Upper lobe of right lung (tissue), 1 donor: ENCODE measurements at places on chromosomes 13 and 19. TPM values are rescaled to one million over a fixed set of nuclear protein-coding genes. Genes with fewer than 3 reads are reported as not detected.
A peak's percentile ranks its signal among the peaks of the same experiment; 100 is the strongest.

DNA sequence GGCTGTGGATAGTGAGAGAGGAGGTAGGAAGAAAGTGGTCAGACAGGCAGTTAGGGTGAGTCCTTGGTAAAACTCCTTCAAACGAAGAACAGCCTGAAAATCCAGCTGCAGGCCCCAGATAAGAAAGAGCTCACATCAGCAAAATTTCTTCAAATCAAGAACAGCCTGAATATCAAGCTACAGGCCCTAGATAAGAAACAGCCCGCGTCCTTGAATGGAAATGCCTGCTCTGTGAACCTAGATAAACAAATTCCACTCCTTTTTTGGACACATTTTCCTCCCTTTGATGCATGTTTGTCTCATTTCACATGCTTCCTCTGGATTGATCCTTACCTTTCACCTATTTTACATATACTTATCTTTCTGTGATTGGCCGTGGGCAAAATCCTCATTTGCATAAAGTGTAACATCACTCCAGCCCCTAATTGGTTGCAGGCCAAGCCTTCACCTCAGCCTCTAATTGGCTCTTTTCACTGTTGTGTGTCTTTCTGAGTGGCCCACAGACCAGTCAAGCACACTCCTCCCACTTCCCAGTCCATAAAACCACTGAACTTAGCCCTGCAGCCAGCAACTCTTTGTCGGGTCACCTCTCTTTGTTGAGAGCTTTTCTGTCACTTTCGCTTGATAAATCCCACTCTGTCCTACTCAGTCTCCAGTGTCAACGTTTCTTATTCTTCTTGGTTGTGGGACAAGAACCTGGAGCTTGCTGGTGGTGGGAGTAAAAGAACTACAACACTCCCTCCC is 6.0 kb upstream of the SULT2A1 start:
- no peak for DNase-seq
- H3K4me1 ChIP-seq: peaks cover 3% of the 10 kb centered on the region
- peak overlapping the region; percentile 33 for H3K27ac ChIP-seq
- no peaks in the 10 kb centered on the region for H3K27me3 ChIP-seq

GRCh38 chr13:27358420-27358819 is 66.0 kb upstream of the GTF3A start:
- DNase-seq: no peak
- peaks cover 7% of the 10 kb centered on the region for H3K27me3 ChIP-seq

DNA sequence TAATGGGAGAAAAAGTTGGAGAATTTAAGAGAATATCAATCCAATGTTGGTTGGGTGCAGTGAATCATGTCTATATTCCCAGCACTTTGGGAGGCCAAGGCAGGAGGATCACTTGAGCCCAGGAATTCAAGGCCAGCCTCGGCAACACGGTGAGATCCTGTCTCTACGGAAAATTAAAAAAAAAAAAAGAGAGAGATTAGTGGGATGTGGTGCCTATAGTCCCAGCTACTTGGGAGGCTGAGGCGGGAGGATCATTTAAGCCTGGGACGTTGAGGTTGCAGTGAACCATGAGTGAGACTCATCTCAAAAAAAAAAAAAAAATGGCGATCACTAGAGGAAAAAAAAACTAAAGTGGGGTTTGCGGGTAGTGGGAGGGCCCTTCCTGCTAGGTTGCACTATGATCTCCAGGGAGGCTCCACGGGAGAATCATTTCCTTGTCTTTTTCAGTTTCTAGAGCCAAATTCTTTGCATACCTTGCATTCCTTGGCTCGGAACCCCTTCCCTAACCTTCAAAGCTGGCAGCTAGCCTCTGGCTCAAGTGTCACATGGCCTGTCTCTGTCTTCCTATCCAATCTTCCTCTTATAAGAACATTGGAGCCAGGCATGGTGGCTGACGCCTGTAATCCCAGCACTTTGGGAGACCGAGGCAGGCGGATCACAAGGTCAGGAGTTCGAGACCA is 5.8 kb upstream of the ERCC2 start:
- H3K36me3 ChIP-seq: no peaks in the 10 kb centered on the region
- no peaks in the 10 kb centered on the region for H3K27me3 ChIP-seq
- H3K4me1 ChIP-seq: peaks cover 6% of the 10 kb centered on the region
- no peak overlapping the region for H3K4me3 ChIP-seq
- no peak for DNase-seq
- H3K27ac ChIP-seq: no peak overlapping the region

GRCh38 chr19:41999071-41999877 is 5.2 kb upstream of the ATP1A3 start:
- H3K27ac ChIP-seq: no peak overlapping the region
- peaks cover 68% of the 10 kb centered on the region for H3K27me3 ChIP-seq
- H3K4me1 ChIP-seq: no peaks in the 10 kb centered on the region

- H3K4me1 ChIP-seq: no peaks in the 10 kb centered on the region
- no peak for DNase-seq
- H3K27ac ChIP-seq: no peak overlapping the region
Measured at GRCh38 chr13:51330791-51331190, 8.7 kb upstream of the SERPINE3 start.

DNA sequence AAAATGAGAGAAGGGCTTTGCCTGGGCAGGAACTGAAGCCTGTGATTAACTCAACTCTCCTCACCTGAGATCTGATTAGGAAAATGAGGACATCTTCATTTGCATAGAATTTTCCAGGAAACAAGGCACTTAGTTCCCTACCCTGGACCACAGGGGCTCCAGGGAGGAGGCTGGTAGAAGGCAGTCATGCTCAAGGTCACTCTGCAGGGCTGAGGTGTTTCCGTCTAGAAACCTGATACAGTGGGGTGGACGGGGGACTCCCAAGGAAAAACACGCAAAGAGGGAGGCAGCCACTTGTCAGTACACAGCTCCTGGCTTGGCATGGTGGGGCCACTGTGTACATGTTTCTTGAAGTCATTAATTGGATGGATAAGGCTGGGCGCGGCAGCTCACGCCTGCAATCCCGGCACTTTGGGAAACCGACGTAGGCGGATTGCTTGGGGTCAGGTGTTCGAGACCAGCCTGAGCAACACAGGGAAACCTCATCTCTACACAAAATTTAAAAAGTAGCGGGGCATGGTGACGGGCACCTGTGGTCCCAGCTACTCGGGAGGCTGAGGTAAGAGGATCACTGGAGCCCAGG is 6.0 kb downstream of the KLK14 start:
- no peak for DNase-seq
- no peak overlapping the region for H3K27ac ChIP-seq
- H3K4me1 ChIP-seq: no peaks in the 10 kb centered on the region
- H3K4me3 ChIP-seq: no peak overlapping the region
- H3K36me3 ChIP-seq: no peaks in the 10 kb centered on the region

- no peak for DNase-seq
- H3K36me3 ChIP-seq: no peaks in the 10 kb centered on the region
- no peaks in the 10 kb centered on the region for H3K27me3 ChIP-seq
- H3K27ac ChIP-seq: no peak overlapping the region
- H3K4me1 ChIP-seq: peaks cover 18% of the 10 kb centered on the region
Measured at GRCh38 chr19:4984438-4984990, 15.6 kb downstream of the KDM4B start.

- no peaks in the 10 kb centered on the region for H3K27me3 ChIP-seq
- DNase-seq: no peak
- no peak overlapping the region for H3K4me3 ChIP-seq
- peaks cover 3% of the 10 kb centered on the region for H3K4me1 ChIP-seq
- H3K27ac ChIP-seq: no peak overlapping the region
- peaks cover 65% of the 10 kb centered on the region for H3K36me3 ChIP-seq
Measured at GRCh38 chr13:112846411-112847115, 122.5 kb upstream of the MCF2L start.

DNA sequence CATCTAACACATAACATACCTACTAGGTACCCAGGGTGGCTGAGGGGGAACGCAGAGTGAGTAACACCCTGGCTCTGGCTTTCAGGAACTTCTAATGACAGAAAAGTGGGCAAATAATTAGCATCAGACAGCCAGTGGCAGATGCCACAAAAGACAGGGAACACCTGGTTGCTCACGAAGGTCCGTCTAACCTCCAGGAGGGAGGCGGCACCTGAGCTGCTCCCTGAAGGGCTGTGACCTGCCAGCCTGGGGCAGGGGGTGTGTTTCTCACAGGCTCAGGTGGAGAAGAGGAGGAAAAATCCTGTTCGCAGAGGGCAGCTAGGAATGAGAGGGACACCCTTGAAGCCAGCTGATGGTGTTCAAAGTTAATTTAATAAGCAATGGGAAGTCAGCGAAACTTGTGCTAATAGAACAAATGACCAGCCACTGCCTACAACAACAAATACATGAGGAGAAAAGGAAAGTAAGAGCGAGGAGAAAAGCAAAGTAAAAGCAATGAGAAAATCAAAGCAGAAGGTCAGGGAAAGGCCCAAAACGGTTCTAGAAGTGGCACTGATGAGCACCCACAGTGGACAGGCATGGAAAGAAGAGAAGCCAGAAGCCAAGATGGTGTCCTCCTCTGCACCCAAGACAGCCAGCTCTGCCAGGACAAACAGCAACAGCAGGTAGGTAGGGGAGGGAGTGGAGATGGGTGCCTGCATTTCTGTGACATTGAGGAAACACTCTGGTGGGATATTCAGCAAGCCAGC is 87.3 kb downstream of the STK24 start:
- no peak overlapping the region for H3K4me3 ChIP-seq
- peaks cover 39% of the 10 kb centered on the region for H3K4me1 ChIP-seq
- no peak overlapping the region for H3K27ac ChIP-seq
- H3K27me3 ChIP-seq: no peaks in the 10 kb centered on the region

DNA sequence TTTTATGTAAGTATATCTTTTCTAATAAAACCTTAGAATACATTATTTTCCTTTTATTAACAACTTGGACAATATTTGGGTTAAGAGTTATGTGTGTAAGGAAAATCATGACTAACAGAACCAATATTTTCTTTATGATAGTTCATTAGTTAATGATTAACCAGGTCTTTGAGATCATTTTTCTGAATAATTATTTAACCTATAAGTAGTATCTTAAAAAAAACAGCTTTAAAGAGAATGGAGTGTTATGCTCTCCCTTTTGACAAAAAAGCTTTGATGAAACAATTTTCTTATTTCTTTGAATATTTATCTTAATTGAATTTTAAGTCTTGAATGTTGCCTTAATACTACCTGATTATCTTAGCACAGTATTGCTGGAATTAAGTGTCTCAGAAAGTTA is 3.8 kb downstream of the SLAIN1 start:
- H3K36me3 ChIP-seq: no peaks in the 10 kb centered on the region
- H3K4me1 ChIP-seq: peaks cover 7% of the 10 kb centered on the region
- no peak for DNase-seq
- H3K4me3 ChIP-seq: no peak overlapping the region
- H3K27ac ChIP-seq: no peak overlapping the region

- no peak overlapping the region for H3K27ac ChIP-seq
- H3K27me3 ChIP-seq: peaks cover 11% of the 10 kb centered on the region
- no peaks in the 10 kb centered on the region for H3K36me3 ChIP-seq
- no peaks in the 10 kb centered on the region for H3K4me1 ChIP-seq
- DNase-seq: no peak
Measured at GRCh38 chr19:57672466-57672865, 3.7 kb downstream of the ZSCAN4 start.

DNA sequence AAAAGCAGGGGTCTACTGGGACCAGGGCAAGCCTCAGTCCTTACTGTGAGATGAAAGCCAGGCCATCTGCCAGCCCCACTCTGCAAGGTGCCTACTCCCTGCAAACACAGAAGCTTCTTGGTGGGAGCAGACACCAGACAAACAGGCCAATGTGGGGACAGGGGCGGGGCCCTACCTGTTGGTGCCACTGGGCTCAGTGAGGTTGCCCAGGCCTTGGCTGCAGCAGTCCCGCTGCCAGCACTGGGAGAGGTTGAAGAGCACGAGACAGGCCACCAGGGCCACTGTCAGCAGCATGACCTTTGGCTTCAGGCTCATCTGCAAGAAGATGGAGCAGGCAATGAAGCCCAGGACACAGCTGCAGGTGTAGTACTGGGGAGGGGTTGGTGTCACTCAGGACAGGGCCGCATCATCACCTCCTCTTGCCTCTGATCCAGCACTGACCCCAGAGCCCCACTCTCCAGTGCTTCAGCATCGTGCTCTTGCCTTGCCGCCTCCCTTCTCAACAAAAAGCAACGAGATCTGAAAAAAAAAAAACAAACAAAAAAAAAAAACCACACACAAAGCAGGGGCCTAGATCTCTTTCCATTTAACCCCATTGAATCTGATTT is 72.6 kb downstream of the NBEA start:
- H3K27ac ChIP-seq: no peak overlapping the region
- DNase-seq: no peak
- no peaks in the 10 kb centered on the region for H3K36me3 ChIP-seq
- H3K4me3 ChIP-seq: no peak overlapping the region

DNA sequence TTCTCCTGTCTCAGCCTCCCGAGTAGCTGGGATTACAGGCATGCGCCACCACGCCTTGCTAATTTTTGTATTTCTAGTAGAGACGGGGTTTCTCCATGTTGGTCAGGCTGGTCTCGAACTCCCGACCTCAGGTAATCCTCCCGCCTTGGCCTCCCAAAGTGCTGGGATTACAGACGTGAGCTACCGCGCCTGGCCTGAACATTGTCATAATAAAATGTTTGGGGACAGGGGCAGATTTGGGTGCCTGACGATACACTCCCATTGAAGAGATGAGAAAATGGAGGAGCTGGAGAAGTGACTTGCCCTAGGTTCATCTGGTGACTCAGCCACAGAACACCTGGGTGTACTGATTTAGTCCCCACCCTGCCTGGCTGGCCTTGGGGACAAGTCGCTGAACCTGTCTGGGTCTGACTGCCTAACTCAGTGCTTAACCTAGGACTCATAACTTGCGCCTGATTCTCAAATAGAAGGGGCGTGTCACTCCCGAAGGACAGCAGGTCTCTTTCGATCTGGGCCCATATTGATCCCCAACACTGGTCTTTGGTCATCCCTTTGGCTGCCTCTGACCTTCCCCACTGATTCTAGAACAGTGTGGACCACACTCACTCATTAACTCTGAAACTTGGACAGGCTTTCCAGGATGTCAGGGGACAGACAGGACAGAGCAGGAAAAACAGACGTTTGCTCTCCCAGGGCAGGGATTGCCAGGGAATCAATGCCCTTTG is 7.6 kb upstream of the BICRA start:
- H3K27ac ChIP-seq: peak overlapping the region; percentile 91
- peak overlapping the region; percentile 69 for H3K4me3 ChIP-seq
- H3K4me1 ChIP-seq: peaks cover 12% of the 10 kb centered on the region
- no peak for DNase-seq

- DNase-seq: no peak
- H3K27me3 ChIP-seq: no peaks in the 10 kb centered on the region
- no peaks in the 10 kb centered on the region for H3K36me3 ChIP-seq
- H3K4me3 ChIP-seq: no peak overlapping the region
- no peaks in the 10 kb centered on the region for H3K4me1 ChIP-seq
- no peak overlapping the region for H3K27ac ChIP-seq
Measured at GRCh38 chr19:31610018-31610417, 260.8 kb upstream of the TSHZ3 start.

Gene DGKH
- 21.3 TPM for total RNA-seq

Gene AP3D1
- total RNA-seq: 109 TPM

Gene SSC5D
- 6.0 TPM for total RNA-seq

Gene SCGB2B2
- total RNA-seq: 0.58 TPM

Gene LIG1
- total RNA-seq: 17.7 TPM

Gene ZNF536
- 0.09 TPM for total RNA-seq

Gene PTGER1
- 2.5 TPM for total RNA-seq

Gene GFY
- not detected for total RNA-seq

Gene SCN1B
- total RNA-seq: 8.7 TPM

Gene ADAT3
- total RNA-seq: 6.3 TPM

Gene ICAM4
- 11.1 TPM for total RNA-seq

Gene MYH14
- total RNA-seq: 146 TPM

Gene ZNF577
- 9.4 TPM for total RNA-seq
